ENCODE measurements at places on chromosomes 1 and 21.

- no peak for DNase-seq
Observed at GRCh38 chr1:169906938-169907337, 13.2 kb upstream of the SCYL3 start.

- no peak for DNase-seq
Observed at GRCh38 chr1:221751226-221751887, 9.5 kb upstream of the DUSP10 start.

DNA sequence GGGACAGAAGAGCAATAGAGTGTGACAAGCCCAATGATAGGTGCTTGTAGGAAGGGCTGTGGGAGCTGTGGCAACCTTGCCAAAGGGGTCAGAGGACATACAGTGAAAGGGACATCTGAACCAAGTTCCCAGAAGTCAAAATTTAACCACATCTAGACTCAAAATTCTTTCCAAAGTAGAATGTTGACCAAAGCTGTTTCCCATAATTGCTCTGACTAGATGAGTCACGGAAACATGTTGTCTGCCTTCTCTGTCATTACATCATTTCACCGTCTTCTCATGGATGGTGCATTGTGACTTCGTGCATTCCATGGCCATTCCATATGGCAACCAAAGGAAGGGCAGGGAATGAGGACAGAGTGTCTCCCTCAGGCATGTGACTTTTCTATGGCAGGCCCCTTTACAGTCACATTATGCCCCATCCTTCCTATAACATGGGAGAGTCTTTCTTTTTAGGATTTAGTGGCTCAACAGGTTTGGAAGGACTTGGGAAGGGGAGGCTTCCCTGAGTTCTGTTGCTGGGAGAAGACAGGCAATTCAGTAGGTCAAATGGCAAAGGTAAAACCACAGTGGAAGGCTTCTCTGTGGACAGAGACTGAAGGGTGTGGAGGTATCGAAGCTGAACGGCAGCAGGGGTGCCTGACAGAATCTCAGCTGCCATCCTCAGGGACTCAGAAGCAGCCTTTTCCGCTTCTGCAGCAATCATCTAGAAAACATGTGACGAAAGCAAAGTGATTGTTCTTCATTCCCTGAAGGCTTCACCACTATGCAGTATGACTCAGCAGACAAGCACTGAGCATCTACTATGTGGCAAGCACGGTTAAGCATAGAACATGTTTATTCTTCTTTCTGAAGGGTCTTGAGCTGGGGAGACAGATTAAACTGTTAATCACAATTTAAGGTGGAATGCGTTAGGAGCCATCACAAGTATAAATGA is 24.7 kb downstream of the NPHS2 start:
- DNase-seq: no peak

GRCh38 chr1:116308276-116308675 is 64.8 kb upstream of the ATP1A1 start:
- no peak for DNase-seq

- no peak for DNase-seq
Observed at GRCh38 chr1:51535006-51535592, 16.0 kb upstream of the EPS15 start.

DNA sequence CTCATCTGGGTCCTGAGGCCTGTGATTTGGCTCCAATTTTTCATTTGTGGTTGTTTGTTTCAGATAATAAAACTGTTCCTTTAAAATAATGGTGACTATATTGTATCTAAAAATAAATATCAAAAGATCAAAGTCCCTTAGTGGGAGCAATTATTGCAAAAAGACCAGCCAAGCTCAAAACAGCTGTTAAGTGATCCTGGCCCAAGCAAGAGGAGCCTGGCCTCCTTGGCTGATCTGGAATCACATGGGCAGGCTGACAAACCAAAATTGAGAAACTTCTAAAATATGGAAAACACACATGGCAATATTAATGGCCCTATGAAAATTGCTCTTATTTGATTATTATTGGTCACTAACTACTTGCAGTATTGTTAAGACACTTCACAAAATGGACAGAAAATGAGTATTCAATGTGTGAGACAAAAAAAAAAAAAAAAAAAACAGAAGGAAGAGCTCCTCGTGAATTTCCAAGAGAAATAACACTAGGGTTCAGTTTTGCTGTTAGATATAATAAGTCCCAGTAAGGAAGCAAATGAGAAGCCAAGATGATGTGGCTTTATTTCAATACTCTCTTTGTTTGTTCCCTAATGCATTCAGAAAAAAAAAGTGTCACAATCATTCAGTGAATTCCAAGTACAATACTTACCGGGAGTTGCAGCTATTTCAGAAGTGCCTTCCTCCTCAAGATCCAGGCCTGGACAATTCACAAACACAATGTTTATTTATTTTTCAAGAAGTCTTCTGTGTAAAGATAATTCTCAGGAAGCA is 105.1 kb downstream of the SEC16B start:
- DNase-seq: no peak

- DNase-seq: no peak
Observed at GRCh38 chr1:171817511-171818265, 23.6 kb upstream of the DNM3 start.

GRCh38 chr1:1406101-1406820 is 832 bp downstream of the MRPL20 start:
- DNase-seq: no peak

DNA sequence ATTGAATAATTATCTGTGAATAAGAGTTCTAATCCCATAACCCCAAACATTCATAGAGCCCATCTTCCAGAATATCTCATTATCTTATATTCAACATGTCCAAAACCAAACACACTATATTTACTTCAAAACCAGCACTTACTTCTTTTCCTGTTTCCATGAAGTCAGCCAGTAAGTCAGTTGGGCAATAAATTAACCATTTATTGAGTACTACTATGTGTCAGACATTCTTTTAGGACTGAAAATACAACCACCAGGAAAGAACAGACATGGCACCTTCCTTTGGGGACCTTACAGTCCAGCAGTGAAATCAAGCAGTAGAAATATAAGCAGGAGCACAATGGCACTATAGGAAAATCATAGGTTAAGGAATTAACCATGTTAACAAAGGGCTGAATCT is 8.8 kb downstream of the AK5 start:
- DNase-seq: no peak

DNA sequence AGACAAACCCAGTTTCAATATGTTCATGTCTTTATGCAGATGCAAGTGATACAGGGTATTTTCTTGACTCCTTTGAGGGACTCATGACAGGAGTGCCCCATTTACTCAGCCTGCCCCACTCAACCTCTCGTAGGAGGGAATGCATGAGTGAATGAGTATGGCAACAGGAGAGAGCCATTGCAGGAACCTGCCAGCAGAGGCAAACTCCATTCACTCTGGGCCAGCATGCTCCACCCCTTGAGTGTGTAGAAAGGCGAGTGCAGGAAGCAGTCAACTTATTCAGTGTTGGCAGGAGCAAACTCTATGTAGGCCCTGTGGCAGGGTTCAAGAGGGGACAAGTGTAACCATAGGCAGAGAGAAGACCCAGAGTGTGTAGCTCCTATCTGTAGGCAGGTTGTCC is 1526.3 kb downstream of the PLA2G4A start:
- DNase-seq: no peak

GRCh38 chr1:183097438-183098051 is 74.3 kb downstream of the LAMC1 start:
- DNase-seq: no peak

DNA sequence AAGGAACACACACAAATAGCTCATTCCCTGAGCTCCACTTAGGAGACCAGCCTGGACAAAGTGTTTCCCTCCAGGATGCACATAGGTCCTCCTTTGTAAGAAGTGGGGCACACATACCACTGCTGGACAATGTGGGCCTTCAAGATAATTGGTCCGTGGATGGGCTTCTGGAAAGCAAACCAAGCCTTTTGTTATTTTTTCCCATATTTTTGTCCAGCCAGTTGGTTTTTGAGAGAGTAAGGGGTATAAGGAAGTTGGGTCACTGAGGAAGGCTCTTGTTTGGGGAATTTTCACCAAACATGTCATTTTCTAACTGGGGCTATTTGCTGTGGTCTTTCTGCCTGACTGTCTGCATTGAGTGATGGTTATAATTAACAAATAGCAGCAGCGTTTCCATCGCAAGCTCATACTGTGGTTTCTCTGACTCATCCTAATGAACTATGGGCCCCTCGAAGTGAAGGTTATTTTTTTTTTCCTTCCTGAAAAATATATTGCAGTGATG is 306.3 kb upstream of the DUSP10 start:
- no peak for DNase-seq

DNA sequence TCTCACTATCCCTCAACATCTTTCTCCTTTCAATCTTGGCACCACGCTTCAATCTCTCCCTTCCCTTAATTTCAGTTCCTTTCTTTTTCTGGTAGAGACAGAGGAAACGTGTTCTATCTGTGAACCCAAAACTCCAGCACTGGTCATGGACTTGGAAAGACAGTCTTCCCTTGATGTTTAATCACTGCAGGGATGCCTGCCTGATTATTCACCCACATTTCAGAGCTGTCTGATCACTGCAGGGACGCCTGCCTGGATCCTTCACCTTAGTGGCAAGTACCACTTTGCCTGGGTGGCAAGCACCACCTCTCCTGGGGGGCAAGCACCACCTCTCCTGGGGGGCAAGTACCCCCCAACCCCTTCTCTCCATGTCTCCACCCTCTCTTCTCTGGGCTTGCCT is 27.8 kb downstream of the SELL start:
- no peak for DNase-seq

DNA sequence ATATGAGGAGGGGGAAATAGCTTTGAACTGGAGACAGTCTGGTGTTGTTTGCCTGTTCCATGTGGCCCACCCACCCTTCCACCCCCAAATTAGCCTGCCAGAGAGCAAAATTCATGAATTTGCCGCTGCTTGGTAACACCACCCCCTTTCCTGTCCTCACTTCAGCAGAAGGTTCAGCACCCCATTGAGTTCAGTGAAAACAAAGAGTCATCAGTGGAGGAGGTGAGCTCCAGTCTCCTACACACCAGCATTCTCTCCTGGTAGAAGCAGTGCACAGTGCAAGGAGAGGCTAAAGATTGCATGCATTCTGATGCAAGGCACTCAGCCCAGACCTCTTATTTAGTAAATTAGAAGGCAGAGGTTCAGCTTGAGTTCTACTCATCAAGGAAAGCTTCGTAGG is 99.7 kb upstream of the DYNLT5 start:
- DNase-seq: no peak

DNA sequence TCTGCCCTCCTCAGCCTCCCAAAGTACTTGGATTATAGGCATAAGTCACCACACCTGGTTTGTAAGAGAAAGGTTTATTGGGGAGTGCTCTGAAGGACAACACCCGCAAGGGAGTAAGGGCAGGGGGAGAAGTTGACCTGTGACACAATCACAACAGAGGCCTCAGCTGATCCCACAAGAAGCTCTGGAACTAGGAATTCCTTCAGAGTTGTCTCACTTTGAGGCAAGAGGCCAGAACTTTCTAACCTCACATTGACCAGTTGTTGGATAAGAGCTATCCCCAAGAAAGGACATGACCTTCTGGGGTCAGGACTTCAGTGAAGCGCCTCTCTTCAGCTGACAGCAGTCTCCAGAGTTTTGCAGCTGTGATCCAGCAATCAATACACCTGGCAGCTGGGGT is 27.4 kb upstream of the RC3H1 start:
- no peak for DNase-seq

GRCh38 chr21:28247454-28248020 is 745.1 kb downstream of the LTN1 start:
- no peak for DNase-seq

DNA sequence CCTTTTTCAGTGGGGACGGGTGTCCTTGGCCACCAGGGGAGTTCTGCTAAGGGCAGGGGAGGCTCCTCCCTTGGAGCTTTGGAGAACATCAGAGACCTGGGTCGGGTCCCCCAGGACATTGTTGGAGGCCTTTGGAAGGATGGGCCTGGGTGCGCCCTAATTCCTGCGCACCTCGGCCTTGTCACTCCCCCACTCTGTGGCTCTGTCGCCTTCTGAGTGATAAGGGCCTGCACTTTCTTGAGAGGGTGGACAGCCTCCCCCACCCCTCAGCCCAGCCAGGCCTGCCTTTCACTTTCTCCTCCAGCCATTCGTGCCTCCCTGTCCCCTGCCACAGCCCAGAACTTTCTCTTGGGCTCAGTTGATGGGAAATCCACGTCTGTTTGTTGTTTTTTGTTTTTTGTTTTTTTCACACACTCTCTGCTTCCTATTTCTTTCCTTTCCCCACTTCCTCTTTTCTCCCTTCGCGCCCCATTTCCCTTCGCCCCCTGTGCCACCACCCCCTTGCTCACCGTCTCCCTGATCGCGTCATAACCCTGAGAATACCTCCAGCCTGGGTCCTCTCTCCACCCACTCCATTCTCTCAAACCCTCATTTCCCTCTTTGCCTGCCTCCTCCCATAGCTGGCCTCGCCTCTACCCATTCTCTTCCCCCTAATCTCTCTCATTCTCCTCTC is 85.6 kb downstream of the PAX7 start:
- no peak for DNase-seq

DNA sequence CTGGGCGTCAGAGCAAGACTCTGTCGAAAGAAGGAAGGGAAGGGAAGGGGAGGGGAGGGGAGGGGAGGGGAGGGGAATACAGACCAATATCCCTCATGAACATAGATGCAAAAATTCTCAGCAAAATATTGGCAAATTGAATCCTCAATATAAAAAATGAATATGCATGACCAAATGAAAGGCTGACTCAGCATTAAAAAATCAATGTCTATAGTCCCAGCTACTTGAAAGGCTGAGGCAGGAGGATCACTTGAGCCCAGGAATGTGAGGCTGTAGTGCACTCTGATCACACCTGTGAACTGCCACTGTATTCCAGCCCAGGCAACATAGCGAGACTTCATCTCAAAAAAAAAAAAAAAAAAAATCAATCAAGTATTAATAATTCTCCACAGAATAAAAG is 24.0 kb downstream of the BATF3 start:
- no peak for DNase-seq

DNA sequence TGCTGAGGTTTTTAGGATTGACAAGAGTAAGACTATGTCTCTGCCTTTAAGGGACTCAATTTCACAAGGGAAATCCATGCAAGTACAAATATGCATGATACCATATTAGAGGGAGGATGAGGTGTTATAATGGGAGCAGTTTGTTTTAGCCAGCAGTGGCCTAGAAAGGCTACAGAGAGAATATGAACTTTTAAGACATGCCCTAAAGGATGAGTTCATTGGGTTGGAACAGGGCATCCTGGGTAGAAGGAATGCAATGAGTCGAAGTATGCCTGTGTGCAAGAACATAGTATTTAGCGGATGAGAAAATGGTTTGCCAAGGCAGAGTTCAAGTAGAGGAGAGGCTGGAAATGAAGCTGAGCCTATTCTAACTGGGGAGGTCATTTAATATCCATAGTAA is 32.6 kb upstream of the LEPR start:
- DNase-seq: no peak

- DNase-seq: no peak
Observed at GRCh38 chr1:207069061-207069460, 16.0 kb downstream of the PFKFB2 start.

GRCh38 chr1:31930836-31931592 is 7.2 kb downstream of the PTP4A2 start:
- no peak for DNase-seq

- no peak for DNase-seq
Observed at GRCh38 chr1:119587341-119587740, 60.7 kb downstream of the ZNF697 start.

DNA sequence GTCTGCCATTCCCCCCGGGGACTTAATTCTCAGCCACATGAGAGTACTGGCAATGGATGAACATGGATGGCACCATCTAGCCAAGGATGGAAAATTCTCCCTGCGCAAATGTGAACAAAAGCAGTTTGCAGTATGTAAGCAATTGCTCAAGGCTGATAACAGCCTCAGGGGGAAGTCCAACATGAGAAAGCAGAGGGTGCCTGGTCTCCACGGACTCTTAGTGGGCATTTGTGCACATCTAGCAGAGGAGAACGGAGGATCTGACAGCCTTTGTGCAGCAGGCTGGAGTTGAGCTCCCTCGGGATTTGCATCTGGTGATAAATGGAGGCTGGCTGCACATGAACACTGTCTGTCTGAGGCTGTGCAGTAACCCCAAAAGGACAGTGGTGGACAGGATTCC is 13.9 kb upstream of the OLIG1 start:
- DNase-seq: no peak

All from D721Med (cell line).